ENCODE measurements at places on chromosomes 3 and 15.

GRCh38 chr3:4754180-4755086 lies 224.8 kb upstream of the BHLHE40 start:
- no peak for DNase-seq

DNA sequence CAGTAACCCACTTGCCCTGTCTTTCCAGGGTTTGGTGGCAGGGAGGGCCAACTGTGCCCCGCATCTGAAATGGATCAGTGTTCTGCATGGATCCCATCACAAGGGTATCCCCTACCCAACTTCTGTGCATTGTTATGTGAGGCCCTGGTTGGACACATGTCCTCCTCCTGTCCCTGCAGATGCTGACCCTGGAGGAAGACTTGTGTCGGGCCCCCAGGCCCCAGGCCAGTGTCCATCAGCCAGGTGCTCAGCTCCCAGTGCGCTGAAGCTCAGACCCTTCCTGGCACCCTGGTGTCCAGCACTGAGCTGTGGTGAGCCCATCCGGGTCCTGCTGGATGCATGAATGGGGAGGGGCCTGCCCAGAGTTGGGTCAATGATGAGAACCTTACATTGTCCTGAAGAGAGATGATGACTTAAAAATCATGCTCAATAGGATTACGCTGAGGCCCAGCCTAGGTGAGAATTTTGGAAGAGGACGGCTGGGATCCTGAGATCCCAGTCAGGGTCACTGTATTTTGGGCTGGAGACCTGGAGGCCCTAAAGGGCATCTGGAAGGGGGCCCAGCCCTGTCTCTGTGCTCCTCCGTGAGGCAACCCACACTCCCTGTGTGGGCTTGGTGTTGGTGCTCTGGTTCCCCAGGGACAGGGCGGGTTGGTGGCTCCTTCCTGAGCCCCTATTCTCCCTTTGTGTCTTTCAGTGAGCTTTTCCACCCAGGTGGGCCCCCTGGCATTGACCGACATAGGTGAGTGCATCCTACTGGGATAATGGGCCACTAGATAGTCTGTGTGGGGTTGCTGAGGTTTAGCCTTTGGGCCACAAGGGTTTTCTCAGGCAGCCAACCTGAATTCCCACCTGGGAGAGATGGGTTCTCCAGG lies 199.1 kb downstream of the UBE3A start:
- no peak for DNase-seq

DNA sequence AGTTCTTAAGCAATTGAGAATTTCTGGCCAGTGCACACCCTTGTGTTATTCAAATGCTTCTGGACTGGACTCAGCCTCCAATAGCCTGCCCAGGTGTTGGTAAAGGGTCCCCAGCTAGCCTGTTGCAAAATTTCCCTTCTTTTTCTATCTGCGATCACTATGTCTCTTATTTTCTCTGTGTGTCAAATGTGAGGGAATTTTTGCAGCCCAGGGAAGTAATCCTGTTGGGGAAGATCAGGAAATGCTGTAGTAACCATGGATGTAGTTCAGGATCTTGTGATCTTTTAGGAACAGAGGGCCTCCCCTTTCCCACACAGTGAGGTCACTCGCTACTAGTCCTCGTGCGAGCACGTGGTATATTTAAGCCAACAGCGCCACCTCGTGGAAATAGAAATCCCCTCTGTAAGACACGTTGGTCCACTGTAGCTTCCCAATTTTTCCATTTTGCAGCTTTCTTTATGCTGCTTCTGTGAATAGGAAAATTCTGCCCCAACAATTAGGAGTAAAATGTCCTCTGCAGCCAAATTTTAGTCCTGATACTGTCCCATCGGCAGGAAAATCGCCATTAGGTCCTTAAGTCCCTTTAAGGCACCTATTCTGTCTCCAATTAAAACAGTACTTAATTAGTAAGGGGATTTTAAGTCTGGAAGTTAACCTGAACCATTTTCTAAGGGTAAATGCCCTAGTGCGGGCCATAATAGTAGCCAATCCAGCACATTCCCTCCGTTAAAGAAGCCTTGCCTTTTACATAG lies 4.0 kb upstream of the SMCO1 start:
- no peak for DNase-seq

GRCh38 chr3:71299160-71299559 lies 284.4 kb downstream of the FOXP1 start:
- peak; percentile 3 for DNase-seq

DNA sequence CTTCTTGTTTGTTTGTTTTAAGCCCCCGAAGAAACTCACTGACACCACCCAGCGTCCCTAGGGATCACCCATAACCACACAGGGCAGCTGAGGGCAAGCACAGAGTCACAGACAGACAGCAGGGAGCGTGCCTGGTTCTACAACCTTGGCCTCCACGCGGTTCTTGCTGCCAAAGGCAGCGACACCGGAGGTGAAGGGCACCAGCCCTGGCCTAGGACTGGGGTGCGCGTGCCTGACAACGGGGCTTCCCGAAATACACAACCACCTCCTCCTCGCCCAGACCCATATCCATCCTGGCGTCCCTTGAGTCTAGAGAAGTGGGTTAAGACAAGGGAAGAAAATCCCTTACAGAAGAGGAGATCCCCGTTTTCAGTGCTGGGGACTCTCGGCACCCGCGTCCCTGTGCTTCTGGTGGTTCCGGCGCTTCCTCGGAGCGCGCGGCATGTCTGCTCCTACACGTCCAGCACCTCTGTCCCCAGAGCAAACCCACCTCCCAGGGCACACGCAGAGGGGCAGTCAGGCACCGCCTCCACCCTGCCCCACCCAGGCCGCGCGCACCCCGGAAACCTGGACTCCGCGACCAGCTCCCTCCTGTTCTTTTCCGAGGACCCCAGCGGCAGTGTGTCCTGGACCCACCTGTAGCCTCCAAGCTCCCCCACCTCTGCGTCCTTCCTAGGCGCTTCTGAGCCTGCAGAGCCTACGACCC lies 911 bp downstream of the RFTN1 start:
- DNase-seq: no peak

DNA sequence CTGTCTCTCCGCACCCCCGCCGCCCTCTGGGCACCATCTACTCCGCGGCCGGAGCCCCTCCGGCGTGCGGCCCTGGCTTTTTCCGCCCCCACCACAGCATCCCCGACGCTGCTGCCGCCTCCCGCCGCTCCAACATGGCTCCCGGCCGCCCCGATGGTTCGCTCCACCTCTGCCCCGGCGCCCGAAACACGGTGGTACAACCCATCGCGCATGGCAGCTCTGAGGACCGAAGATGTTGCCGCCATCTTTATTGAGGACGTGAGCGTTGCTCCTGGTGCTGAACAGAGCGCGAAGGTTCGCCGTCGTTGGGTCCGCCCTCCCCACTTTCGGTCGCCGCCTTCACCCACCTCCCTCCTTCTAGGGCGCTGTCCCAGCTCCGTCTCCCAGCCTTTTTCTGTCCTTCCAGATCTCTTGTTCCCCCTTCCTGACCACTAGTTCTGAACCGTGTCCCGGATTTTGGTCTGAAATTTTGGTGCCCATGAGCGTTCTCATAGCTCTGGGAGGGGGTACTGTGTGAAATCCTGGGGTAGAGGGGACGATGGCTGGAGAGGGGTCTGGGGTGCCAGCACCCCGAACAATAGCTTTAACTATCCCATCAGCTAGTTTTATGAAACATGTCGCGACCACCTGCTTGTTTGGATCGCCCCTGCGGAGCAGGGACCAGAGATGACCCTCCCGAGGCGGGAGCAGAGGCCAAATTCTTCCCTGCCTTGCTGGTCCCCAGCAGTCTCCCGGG lies at the start of gene CELSR3:
CELSR3 (minus strand) TSS at position 134 of the 736 bp plus-strand sequence. CDS start 252 bp downstream, outside the sequence.
- peak; percentile 86 for DNase-seq

DNA sequence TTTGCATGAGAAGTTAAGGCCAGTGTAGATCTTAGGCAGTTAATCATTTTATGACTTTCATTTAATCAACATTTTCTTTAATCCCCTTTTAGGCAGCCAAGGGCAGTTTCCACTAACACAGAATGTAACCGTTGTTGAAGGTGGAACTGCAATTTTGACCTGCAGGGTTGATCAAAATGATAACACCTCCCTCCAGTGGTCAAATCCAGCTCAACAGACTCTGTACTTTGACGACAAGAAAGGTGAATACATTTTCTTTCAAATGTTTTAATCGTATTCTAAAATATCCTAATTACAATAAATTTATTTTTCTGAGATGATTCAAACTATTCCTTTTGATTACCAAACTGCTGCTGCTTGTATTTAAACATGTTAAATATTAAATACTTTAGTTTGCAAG lies 843.2 kb downstream of the CADM2 start:
- peak; percentile 77 for DNase-seq

DNA sequence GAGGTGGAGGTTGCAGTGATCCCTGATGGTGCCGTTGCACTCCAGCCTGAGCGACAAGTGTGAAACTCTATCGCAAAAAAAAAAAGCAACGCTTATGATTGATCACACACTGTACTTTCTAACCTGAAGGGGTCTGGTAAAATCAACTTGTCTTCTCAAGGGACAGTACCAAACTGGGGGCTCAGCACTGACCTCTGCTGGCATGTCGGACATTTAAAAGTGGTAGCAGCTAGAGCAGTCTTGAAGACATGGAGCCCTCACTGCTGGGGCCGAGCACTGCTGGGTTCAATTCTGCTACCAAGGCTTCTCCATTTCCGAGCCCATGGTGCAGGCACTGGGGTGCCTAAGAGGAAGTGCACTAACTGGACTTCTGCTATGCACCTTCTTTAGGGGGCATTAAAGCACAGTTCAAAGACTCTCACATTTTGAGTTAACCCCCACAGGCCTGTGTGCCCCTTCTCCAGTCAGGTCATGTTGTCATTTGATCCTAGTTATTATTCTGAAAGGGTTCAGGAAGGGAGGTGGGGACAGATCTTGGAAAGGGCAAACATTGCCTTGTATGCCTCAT lies 26.4 kb upstream of the LAMP3 start:
- DNase-seq: no peak

GRCh38 chr15:90648137-90649070 lies 68.7 kb upstream of the BLM start:
- DNase-seq: peak; percentile 38

GRCh38 chr3:102174312-102174712 lies 260.5 kb upstream of the ZPLD1 start:
- DNase-seq: no peak

- DNase-seq: no peak
Measured at GRCh38 chr15:94290730-94291129, 59.4 kb downstream of the MCTP2 start.

GRCh38 chr15:40754574-40754882 lies 526 bp downstream of the RMDN3 start:
- DNase-seq: no peak

- DNase-seq: no peak
Measured at GRCh38 chr3:177106184-177106583, 91.1 kb downstream of the TBL1XR1 start.

- no peak for DNase-seq
Measured at GRCh38 chr3:131444180-131444579, 58.6 kb downstream of the MRPL3 start.

- DNase-seq: no peak
Measured at GRCh38 chr3:42681361-42682038, 3.8 kb upstream of the KLHL40 start.

DNA sequence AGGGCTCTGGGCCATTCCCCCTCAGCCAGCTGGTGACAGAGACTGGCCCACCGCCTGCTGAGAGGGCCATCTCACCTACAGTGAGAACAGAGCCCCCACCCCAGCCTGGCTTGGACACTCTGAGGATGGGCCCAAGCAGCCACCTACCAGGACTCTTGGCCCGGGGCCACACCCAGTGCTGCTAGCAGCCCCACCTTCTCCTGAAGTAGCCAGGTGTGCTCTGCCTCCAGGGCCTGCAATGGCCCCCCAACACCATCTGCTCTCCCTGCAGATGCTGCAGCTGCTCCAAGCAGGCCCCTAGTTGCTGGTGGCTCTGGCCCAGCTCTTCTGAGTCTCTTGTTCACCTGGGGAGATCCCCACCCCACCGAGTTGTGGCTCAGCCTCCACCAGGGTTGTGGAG lies 6.8 kb upstream of the CLK3 start:
- DNase-seq: no peak

GRCh38 chr15:45331972-45332371 lies 46.4 kb downstream of the GATM start:
- DNase-seq: no peak

- DNase-seq: no peak
Measured at GRCh38 chr3:167783781-167784180, 48.3 kb downstream of the SERPINI1 start.

DNA sequence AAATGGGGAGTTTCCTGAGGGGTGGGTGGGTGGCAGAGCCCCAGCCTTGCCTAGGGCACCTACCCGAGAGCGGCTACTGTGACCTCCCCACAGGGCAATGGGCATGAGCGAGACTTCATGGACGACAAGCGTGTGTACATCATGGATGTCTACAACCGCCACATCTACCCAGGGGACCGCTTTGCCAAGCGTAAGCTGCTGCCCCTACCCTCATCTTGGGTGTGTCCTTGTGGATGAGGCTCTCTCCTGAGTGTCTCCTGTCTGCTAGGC lies 22.6 kb downstream of the HDAC11 start:
- DNase-seq: no peak

GRCh38 chr15:85037641-85038040 lies 56.0 kb downstream of the PDE8A start:
- DNase-seq: no peak

DNA sequence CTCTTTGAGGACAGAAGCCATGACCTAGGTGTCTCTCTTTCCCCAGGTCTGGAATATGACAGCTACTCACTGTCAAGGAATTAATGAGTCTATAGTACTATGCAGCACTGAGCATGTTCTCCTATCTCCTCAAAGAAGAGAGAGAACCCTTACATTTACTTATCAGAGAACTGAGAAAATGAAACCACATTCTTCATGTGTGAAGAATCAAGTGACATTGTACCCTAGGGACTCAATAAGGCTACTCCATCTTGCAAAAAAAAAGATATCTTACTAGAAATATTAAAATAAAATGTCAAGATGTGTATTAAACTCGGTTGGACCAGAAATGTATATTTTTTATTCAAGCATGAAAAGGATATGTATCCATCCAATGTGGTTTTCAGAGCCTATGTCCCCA lies 133.2 kb upstream of the COL8A1 start:
- DNase-seq: no peak

DNA sequence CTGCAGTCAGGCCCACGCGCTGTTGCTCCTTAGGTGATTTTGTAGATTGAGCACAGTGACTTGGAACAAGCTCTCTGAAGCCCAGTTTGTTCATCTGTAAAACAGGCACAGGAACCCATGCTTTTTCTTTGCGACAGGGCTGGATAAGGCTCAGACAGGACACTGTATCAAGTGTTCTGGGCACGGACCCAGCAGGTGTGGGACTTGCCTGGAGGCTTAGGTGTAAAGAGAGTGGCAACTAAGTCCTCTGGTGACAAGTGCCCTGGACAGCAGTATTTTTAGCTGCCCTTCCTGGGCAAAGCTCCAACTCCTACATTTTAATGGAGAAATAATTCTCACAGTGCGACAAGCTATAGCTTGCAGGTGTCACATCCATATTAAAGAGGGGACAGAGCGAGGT lies 32.2 kb downstream of the CD276 start:
- peak; percentile 51 for DNase-seq

GRCh38 chr15:69475769-69476358 lies 23.2 kb downstream of the RPLP1 start:
- DNase-seq: peak; percentile 21

- DNase-seq: no peak
Measured at GRCh38 chr3:29026286-29026685, 254.6 kb upstream of the RBMS3 start.

GRCh38 chr3:144775551-144775950 lies 803.9 kb downstream of the DIPK2A start:
- no peak for DNase-seq

Measured in NCI-H1092 treated with DMSO at 0.1 percent for 48 hours (cell line).